ENCODE measurements at places on chromosomes 5 and 9.

GRCh38 chr9:136587145-136587943, 41.5 kb upstream of the NOTCH1 start:
- DNase-seq: peak; percentile 88

GRCh38 chr5:124806373-124807077, 60.1 kb upstream of the ZNF608 start:
- DNase-seq: peak; percentile 61

DNA sequence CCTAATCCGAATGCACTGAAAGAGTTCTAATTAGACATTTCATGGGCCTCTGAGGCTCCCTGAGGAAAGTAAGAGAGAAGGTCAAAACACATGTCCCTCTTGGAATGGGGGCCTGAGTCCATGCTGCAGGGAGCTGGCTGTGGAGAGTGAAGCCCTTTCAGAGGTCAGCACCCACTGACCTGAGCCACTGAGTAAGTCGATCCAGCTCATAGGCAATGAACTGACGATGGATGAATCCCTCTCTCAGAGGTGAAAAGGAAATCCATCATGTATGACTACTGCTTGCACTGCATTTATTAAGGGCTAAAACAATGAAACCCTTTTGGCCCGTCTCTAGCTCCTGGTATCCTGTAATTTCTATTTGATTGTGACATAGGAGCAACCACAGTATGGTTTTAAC, 288.9 kb upstream of the VLDLR start:
- DNase-seq: no peak

DNA sequence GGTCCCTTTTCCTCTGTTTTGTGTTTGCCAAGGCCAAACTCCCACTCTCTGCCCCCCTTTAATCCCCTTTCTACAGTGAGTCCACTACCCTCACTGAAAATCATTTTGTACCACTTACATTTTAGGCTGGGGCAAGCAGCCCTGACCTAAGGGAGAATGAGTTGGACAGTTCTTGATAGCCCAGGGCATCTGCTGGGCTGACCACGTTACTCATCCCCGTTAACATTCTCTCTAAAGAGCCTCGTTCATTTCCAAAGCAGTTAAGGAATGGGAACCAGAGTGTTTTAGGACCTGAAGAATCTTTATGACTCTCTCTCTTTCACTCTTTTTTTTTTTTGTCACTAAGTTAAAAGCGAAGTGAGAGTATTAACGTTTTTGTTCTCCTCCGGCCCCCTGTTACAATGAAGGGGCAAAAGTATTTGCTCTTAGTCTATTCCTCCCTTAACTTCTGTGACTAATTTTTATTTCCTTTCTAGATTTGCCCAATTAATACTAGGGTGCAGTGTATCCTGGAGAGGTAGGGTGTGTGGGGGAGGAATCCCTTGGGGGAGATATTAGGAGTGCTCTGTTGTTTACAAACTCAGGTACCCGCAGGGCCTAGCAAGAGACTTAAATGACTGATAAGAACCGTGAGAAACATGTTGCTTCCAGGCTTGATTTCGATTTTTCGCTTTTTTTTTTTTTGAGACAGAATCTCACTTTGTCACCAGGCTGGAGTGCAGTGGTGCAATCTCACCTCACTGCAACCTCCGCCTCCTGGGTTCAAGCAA, 14.7 kb downstream of the GM2A start:
- DNase-seq: no peak

DNA sequence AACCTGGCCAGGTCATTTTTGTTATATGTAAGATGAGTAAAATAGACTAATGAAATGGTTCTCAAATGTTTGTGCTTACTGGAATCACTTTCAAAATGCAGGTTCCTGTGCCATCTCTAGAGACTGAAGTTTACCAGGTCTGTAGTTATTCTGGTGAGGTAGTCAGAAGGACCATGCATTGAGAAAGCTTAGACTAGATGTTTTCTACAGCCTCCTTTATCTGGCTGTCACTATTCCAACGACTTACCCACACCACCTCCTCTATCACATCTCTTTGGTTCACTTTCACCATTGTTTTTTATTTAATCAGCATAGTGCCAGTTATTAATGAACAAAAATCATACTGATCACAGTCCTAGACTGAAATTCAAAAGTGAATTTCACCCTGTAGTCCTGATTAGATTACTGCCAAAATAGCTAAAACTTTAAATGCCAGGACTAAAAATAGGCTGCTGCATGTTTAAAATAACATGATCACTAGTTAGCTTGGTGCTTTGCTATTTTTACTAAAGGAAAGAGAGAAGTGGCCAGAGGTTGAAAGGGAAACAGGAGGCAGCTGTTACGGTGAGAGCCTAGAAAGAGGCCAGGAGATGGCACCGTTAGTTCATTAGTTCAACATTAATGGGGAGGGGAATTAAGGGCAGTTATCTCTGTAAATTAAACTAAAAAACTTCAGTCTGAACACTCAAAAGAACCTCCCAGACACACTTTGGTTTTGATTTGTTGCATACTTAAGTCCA, 13.9 kb upstream of the FNIP1 start:
- DNase-seq: no peak

- DNase-seq: no peak
Observed at GRCh38 chr5:141199359-141200235, at the start of gene PCDHB11. Gene PCDHB11 (plus strand): TSS chr5:141199627. CDS start chr5:141199775, 148 bp downstream.

DNA sequence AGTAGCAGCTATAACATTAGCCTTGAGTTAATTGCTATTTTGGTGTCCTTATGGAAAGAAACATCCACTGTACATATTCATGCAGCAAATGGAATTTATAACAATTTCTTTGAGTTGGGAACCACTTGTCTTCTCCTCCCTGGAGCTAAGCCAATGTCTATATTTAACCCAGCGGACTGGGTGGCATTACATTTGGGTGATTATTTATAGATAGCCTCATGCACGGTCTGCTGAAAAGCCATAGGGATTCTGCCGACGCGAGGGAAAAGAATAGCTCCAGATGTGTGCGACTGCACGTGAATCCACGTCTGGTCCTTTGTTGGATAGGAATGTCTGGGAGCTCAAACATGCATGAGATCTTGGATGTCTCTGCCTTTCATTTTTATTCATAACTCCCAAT, 157.5 kb upstream of the BRINP1 start:
- no peak for DNase-seq

DNA sequence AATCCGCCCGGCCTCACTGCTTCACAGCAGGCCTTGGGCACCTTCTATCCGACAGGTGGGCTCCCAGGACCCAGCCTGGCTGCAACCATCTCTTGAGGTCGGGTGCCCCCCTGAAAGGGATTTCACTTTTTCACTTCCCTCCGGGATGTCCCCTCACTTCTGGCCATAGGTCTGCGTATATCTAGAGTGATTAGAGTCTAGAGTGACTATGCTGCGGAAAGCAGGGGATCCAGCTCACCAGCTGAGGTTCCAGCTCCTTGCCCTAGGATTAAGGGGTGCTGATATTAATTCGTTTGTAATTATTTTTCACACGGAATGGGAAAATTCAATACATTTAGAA, 3.1 kb downstream of the DMRT2 start:
- DNase-seq: no peak

- no peak for DNase-seq
Observed at GRCh38 chr5:50827516-50828247, 161.2 kb downstream of the PARP8 start.

GRCh38 chr5:104541141-104541785, 978.7 kb upstream of the NUDT12 start:
- DNase-seq: no peak

GRCh38 chr9:6829027-6829426, 71.3 kb downstream of the KDM4C start:
- DNase-seq: no peak

- no peak for DNase-seq
Observed at GRCh38 chr5:65041296-65042158, 272.8 kb downstream of the CWC27 start.

DNA sequence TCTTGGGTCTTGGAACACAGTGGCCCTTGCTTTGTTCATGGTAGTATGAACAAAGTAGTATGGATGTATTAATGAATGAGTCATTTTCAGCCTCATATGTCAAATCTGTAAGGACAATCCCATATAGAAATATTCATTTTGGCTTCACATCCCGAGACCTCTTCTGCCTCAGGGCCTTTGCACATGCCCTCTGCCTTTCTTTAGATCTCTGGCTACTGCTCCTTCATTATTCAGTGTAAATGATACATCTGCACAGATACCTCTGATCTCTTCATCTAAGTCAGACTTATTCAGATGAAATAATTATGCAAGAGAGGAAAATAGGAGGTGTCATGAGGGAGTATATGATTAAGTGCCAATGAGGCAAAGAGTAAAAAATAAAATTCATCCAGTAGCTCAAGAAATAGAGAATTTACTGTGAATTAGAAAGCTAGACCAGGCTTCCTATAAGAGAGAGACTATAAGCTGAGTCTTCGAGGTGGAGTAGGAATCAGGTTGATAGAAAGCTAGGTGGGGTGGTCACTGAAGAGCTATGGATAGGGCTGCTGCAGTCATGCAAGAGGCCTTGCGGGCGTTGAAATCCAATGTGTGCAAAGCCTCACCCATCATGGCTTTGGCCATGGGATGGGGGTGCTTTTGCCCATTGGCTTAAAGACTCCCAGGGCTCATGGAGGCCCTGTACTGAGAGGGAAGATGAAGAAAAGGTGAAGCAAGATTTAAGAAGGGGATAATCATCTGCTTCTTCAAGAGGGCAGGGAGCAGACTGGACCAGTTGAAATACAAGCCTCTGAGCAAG, 3.7 kb upstream of the TTLL11 start:
- DNase-seq: no peak

GRCh38 chr5:42015681-42016080, 90.6 kb downstream of the FBXO4 start:
- DNase-seq: no peak

DNA sequence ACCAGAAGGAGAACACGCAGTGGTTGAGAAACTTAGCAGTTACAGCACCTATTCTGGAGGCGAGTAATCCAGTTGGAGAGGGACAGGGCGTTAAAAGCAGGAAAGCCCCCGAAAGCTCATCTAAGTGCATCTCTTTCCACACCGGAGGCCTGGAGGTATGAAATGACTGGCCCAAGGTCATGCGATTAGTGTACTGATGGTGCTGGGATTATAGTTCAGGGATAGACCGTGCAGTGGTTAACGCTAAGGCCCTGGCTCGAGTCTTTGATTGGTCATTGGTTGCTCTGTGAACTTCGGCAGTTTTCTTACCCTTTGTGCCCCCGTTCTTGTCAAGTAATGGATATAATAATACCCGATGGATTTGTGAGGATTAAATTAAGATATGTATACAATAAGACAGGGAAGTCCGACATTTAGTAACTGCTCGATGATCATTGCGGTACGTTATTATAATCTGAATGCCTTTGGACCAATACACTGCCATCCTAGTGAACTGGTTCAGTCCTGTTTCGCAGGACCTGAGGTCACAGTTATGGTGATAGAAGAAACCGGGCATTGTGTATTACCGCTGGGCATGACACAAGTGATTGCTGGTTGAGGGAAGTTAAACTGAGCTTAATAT, 960 bp downstream of the CANX start:
- DNase-seq: peak; percentile 52

DNA sequence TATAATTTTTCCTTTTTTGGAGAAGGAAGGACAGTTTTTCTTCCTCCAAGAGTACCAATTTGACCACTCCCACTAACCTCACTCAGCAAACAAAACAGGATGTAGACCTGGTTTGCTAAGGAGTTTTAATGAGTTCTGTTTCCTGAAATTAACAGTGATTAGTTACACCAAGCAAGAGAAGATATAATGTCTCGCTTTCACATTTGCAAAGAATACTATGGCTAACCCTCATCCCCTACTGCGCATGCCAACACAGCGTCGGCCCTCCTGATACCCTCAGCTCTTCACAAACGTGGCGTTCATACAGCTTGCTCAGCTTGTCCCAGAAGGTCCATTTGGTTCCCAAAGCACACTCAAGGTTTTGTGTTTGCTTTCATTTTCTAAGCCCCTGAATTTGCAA, 41.9 kb upstream of the IPPK start:
- no peak for DNase-seq

DNA sequence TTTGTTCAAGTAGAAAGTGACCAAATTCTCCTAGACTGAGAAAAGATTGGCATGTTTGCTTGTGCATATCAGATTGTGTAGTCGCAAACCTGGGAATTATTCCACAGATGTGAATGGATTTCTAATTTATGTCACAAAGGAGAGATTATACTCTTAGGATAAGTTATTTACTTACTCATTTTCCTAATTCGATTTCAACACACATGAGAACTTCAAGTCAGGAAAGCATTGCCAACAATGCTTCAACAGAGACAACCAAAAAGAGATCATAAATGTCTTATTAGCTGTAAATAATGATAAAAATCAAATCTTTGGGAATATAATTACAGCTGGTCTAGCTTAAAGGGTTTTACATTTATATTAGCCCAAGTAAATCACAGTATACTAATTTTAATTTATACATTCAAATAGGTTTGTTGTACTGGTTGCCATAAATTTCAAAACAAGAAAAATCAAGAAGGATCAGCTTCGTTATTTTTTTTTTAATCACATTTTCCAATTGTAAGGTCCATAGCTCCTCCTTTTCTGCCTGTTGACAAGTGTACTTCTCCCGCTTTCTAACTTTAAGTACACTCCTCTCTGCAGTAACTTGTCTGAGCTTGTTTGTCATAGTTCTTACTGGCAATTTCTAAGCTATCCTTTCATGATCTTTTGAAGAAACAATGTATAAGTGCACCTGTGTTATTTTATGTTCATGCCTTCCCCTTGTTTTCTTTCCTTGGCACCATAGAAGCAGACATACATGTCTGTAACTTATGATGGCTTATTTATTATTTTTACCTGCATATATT, 246.6 kb downstream of the DEPDC1B start:
- DNase-seq: no peak

GRCh38 chr9:134190232-134191121, 26.1 kb upstream of the RNU6ATAC start:
- no peak for DNase-seq

GRCh38 chr9:30673132-30673531, 1711.3 kb upstream of the ACO1 start:
- no peak for DNase-seq

DNA sequence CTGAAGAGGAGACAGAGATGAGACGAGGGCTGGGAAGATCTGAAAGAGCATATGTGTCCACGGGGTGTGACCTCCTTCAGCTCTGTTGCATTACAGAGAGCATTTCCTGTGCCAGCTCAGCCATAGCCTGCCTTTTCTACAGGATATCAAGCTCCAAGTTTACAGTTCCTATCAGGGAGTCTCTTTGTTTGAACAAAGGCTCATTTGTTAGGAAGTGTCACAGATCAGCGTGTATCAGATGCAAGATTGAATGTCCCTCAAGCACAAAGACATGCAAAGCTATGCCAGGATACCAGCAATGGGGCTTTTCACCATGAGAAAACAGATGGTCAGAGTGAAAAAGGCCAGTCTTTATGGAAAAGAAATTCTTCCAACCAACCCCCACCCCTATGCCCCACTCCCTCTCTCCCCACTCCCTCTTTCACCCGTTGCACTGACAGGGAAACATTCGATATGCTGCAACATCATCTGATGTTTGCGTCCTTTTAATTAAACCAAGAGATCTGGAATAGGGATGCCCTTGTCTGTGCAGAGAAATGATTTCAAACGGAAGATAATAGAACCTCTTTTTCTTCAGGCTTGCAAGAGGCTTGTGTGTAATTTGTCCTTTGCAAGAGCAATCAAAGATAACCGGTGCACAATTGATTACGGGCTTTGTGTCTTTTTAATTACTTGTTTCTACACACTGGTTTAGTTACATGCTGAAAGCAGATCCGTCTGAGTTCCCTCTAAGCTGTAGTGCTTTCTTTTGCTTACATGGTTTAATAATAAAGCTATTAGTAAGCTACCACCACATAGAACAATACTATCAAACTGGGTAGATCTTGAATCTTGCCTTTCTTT, 263.1 kb upstream of the RGMB start:
- peak; percentile 7 for DNase-seq

- DNase-seq: peak; percentile 68
Observed at GRCh38 chr5:126519637-126520592, 75.1 kb downstream of the ALDH7A1 start.

- DNase-seq: no peak
Observed at GRCh38 chr5:27598576-27598975, 560.2 kb upstream of the CDH9 start.
